ENCODE measurements at places on chromosomes 1 and 21.

GRCh38 chr1:235601104-235601503 lies 48.5 kb downstream of the GNG4 start:
- DNase-seq = peak; percentile 45

DNA sequence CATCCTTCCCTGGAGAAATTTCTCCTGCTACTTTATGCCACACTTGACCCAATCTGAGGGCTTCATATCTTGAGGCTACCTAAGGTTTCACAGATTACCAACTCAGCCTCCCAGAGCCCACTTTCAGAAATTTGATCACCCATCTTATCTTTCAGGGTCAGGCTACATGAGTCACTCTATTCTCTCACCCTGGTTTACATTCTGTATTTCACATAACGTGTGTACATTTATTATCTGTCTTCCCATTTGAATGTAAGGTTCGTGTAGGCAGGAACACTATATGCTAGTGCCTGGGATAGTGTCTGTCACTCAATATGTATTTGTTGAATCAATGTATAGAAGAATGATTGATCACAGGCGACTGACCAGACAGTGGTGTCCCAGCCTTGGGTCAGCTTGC lies 124.8 kb downstream of the UBE2U start:
- no peak for DNase-seq

DNA sequence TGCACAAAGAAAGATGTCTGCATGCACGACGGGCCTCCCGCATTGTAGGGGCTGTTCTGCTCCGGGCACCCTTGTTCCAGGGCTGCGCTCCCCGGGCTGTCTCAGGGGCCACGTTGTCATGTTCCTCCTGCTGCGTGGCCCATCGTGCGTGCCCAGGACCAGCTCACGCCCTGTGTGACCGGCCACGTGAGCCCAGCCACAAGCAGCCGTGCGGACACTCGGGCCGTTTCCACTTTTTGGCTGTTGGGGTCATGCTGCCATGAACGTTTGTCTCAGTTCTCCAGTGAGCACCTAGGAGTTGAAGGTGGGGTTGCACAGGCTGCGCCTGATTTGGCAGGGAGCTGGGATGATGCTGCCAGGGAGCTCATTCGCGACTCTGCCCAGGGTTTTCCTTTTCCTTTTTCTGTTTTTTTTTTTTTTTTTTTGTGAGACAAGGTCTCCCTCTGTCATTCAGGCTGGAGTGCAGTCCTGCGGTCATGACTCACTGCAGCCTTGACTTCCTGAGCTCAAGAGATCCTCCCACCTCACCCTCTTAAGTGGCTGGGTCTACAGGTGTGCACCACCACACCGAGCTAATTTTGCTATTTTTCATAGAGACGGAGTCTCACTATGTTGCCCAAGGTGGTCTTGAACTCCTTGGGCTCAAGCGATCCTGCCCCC lies 17.4 kb downstream of the PDXK start:
- DNase-seq = no peak

GRCh38 chr1:33709783-33710718 lies 153.8 kb upstream of the HMGB4 start:
- DNase-seq = peak; percentile 15

- DNase-seq = peak; percentile 96
Measured at GRCh38 chr1:201310986-201311355, 27.7 kb downstream of the PKP1 start.

DNA sequence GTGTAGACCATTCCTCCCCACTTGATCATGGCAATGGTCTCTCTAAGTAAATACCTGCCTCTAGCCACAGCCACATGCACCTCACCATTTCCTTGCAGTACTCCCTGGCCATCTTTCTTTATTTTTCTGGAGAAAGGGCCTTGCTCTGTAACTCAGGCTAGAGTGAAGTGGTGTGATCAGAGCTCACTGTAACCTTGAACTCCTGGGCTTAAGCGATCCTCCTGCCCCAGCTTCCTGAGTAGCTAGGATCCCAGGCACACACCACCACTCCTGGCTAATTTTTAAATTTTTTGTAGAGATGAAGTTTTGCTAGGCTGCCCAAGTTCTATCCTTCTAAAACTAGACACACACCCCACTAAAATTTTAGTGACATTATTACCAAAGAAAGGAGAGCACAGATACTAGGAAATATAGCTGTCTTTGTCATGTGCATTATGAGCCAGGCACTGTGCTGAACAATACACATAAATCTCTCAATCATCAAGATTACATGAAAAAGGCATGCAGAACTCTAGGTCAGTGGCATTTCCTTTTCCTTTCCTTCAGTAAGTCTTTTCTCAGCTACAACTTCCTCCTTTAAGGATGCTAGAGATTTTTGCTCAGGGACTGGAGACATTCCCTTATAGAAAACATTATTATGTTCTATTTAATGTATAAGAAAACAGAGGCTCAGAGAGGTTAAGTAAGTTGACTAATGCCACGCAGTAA lies 95.0 kb upstream of the SERBP1 start:
- DNase-seq = no peak

DNA sequence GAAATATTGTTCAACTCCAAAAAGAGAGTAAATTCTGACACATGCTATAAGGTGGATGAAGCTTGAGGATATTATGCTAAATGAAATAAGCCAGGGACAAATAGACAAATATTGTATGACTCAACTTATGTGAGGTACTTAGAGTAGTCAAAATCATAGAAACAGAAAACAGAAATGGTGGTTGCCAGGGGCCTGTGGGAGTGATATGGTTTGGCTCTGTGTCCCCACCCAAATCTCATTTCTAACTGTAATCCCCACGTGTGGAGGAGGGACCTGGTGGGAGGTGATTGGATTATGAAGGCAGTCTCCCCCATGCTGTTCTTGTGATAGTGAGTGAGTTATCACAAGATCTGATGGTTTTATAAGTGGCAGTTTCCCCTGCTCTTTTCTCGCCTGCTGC lies 24.7 kb upstream of the DISP1 start:
- DNase-seq = no peak

- DNase-seq = no peak
Measured at GRCh38 chr1:29945426-29945825, 709.1 kb downstream of the PTPRU start.

DNA sequence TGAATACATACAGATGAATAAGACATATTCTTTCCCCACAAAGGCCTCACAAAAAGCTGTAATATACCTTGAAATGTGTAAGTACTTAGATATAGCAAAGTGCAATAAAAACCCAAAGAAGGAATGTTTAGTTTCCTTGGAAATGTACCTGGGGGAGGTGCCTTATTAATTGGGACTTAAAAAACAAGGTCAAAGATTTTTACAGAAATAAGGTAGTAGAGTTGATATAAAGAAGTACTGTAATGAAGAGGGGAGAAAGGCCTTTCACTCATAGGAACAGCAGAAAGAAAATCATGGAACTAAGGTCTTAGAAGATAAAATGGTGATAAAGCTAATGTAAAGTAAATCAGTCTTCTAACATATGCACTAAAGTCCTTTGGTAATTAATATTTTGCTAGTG lies 153.9 kb upstream of the B3GALT2 start:
- no peak for DNase-seq

- peak; percentile 58 for DNase-seq
Measured at GRCh38 chr1:89087241-89087640, 22.2 kb upstream of the GBP1 start.

GRCh38 chr1:239574112-239574511 lies 187.7 kb downstream of the CHRM3 start:
- no peak for DNase-seq

DNA sequence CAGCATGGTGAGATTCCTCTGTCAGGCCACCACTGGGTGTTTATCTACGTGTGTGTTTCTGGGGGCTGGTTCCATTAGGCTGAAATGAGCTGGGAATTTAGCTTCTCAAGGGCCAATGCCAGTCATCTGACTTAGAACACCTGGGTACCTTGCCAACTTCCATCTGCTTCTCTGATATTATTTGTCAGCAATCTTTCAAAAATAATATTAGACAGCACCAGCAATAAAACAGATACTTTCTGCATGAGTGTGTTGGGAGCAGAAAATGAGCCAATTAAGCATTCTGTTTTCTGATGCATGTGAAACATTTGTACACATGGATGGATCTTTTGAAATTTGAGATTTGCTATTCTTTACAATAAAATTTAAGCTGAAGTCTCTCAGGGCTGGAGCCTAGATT lies 124.1 kb downstream of the RYR2 start:
- no peak for DNase-seq

DNA sequence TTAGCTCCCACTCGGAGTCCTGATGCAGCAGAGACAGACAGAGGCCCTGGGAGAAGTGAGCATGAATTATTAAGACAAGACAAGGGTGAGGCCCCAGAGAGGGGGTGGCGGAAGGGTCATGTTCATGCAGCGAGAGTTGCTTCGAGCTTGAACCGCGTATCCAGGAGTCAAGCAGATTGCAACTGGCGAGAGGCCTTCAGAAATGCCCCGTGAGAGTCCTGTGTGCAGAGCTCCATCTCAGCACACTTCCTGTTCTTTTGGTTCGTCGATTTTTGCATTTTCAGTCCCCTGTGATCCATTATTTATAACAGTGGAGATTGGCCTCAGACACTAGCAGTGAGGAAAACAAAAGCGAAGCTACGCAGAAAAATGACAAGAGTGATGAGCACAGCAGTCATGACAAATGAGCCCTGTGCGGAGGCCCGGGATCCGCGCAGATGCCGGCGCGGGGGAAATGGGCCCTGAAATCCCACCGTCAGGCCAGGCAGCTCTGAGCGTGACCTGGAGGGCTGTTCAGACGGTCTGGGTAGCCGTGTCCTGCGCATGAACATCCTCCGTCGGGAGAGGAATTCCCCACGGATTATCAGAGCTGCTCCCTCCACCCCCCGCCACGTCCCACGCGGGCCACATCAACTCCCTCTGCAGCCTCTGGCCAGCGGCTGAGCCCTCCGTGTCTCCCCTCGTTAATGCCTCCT lies 15.0 kb downstream of the PDE9A start:
- no peak for DNase-seq

GRCh38 chr1:23473037-23473800 lies 10.8 kb downstream of the ASAP3 start:
- no peak for DNase-seq

- peak; percentile 19 for DNase-seq
Measured at GRCh38 chr1:17419626-17420328, 19.7 kb downstream of the RCC2 start.

DNA sequence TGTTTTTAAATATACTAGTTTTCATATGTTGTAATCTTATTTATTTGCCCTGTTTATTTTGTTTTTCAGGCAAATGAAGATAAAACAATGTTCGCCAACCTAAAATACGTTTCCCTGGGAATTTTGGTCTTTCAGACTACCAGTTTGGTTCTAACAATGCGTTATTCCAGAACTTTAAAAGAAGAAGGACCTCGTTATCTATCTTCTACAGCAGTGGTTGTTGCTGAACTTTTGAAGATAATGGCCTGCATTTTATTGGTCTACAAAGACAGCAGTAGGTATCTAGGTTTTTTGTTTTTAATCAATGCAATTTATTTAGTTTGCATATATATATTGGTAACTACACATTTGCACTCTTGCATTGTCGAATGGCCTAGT lies 23.7 kb downstream of the SLC35A3 start:
- DNase-seq = no peak

- DNase-seq = no peak
Measured at GRCh38 chr1:93490357-93490756, 42.4 kb downstream of the FNBP1L start.

GRCh38 chr1:45892068-45892785 lies 88.8 kb downstream of the MAST2 start:
- DNase-seq = no peak

GRCh38 chr1:28417441-28417922 lies 47.9 kb downstream of the PHACTR4 start:
- no peak for DNase-seq

DNA sequence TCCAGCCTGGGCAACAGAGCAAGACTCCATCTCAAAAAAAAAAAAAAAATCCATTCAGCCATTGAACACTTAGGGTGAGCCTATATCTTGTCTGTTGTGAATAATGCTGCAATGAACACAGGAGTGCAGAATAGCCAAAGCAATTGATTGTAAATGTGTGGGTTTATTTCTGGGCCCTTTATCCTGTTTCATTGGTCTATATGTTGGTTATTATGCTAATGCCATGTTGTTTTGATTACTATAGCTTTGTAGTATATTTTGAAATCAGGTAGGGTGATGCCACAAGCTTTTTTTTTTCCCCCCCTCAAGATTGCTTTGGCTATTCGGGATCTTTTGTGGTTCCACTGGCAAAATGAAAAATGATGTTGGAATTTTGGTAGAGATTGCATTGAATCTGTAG lies 167.5 kb downstream of the LBR start:
- DNase-seq = no peak

DNA sequence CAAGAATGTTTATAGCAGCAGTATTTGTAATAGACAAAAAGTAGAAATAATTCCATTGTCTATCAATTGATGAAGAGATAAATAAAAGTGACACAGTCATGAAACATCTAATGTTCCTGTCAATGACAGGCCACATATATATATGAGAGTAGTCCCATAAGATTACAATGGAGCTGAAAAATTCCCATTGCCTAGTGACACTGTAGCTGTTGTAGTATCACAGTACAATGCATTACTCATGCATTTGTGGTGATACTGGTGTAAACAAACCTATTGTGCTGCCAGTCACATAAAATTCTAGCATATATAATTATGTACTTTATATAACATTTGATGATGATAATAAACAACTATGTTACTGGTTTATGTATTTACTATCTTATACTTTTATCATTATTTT lies 141.9 kb upstream of the LYPLAL1 start:
- DNase-seq = no peak

DNA sequence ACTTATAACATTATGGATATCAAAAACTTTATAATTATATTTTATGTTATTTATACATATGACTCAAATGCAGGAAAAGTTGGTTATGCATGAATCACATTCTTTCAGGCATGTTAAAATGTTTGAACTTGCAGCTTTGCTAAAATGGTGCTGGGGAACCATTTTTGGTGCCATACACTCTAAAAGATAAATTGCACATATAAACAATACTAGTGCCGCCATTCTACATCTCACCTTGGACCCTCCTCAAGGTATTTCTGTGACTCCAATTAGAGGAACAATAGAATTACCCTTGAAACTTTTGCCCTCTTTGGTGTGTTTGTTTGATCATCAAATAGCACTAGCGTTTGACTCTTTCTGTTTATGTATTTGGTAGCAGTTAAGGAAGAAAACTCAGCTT lies 997 bp downstream of the PRKACB start:
- DNase-seq = no peak

DNA sequence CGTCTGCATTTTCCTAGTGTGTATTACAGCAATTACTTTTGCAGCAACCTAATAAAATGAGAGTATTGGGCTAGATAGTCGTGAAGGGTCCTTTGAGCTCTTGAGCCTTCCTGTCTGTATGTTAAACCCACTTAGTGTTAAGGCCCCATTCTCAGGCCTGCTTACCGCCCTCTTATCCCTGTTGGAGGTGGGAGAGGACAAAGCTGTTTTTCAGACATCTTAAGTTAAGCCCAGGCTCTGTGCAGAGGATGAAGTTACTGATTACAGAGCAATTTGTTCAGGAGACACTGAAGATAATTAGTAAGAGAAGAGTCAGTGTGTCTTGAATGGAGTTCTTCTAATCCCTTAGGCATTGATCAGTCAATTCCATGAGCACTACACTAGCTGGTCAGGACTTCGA lies 114.6 kb downstream of the UCK2 start:
- no peak for DNase-seq

DNA sequence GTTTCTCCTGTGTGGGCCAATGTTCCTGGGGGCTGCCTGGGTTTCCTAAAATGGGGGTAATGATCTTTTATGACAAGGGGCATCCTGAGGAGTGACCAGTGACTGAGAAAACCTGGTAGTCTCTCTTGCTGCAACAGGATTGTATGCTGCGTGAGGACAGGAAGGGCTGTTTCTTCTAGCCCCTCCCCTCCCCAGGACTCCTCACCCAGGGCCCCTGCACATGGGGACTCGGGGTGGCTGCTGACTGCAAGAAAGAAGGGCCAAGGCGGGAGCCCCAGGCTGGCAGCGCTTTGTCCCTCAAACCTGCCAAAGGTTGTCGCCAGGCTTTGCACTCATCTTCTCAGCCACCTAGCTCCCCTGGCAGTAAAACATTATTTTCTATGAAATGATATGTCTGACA lies 442.4 kb downstream of the CAMTA1 start:
- DNase-seq = no peak
